ENCODE measurements at places on chromosomes 2 and 18. TPM values are rescaled to one million over a fixed set of nuclear protein-coding genes. Genes with fewer than 3 reads are reported as not detected.

Gene LRRC30
- total RNA-seq: not detected

Gene ABCG5
- not detected for total RNA-seq

Gene SP140
- total RNA-seq: 2.6 TPM

Gene UPP2
- not detected for total RNA-seq

Gene CREG2
- total RNA-seq: 0.12 TPM

Gene KIF1A
- total RNA-seq: 0.27 TPM

Gene CPLX4
- not detected for total RNA-seq

- DNase-seq: no peak
Observed at GRCh38 chr2:185274718-185275484, 463.7 kb upstream of the FSIP2 start.

DNA sequence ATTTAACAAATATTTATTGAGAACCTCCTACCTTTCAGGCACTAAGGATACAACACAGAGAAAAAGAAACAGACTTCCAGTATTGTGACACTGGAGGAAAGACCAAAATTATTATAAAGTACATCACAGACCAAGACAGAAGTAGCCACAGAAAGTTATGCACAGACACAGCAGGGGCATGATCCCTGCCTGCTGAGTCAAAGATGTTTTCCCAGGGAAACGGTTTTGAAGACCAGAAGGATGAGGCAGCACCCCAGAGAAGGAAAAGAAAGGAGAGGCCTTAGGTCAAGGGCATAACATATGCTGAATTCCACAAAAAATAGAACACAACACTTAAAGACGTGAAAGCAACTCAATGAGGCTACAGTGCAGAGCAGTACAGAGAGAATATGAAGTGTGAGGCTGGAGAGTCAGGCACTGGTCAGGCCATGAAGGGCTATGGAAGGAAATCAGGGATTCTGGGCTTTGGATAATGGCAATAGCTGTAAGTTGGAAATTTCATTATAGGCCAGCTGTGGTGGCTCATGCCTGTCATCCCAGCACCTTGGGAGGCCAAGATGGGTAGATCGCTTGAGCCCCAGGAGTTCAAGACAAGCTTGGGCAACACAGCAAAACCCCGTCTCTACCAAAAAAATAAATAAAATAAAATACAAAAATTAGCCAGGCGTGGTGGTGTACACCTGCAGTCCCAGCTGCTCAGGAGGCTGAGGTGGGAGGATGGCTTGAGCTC is 8.2 kb downstream of the ADAM17 start:
- no peak for DNase-seq

DNA sequence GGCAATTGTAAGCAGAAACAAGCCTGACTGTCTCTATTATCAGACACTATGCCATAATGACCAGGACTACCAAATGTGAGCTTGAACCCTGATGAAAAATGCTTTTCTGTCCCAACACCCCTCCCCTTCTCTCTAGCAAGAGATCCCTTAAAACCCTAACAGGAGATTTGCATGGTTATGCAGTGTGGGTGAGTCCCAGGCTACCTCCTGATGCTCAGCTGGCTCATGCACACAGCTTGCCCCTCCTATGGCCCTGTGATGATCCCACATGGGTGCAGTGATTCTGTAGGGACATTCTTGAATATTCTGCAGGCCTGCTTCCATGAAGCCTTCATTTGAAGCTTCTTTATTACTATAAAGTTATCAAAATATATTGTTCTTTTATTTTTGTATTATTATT is 357.4 kb downstream of the AKAIN1 start:
- DNase-seq: no peak

DNA sequence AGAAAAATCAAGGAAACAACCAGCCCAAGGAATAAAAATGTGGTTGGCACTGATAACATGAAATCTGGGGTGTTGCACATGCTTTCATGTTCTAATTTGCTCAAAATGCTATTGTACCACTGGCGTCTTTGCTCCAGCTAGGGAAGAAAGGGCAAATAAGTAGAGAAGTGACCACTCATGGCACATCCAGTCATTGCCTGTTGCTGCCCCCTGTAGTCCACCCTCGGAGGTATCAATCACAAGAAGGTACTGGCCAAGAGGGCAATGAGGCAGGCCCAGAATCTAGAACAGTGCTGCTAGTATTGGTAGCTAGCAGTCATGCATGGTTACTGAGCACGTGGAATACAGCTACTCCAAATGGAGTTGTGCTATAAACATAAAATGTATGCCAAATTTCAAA is 213.4 kb downstream of the CDCA7 start:
- peak; percentile 37 for DNase-seq

DNA sequence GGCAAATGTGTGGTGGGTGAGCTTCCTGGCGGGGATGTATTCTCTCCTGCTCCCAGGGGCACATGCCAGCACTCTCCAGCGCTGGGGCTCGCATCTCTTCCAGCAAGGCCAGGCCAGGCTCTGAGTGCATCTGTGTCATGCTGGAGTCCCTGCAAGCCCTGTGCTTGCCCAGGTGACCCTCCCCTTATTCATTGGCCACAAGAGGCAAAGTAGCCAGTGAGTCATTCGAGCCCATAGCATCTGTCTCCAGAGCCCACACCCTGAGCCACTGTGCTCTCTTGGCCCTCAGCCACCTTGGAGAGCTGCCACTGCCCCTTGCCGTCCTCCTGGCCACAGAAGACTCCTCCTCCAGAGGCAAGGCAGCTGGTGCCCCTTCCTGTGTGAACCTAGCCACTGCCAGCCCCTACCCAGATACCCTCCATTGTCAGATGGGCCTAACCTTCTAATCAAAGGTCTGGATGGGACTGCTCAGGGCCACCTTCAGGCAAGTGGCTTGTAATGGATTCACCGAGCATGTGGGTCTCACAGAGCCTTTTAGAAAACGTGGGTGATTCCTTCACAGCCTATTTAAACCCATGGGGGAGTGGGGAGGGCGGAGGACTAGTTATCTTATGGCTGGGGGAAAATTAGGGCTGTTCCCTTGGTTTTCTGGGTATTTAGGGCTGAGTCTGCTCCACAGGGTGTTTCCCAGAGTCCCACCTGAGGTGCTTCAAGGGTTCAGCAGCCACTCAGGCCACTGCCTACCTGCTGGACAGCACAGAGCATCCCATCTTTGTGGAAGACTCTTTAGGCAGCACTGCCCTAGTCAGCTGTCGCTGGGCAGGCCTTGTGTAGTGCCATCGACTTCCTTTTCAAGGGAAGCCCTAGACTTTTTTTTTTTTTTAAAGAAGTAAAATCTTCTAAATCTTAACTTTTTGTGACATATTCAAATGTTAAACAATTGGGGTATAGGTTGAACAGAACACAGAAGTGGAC is 137.4 kb downstream of the ACOXL start:
- DNase-seq: peak; percentile 27

GRCh38 chr2:200966770-200967169 is 3.3 kb upstream of the ORC2 start:
- DNase-seq: peak; percentile 46

DNA sequence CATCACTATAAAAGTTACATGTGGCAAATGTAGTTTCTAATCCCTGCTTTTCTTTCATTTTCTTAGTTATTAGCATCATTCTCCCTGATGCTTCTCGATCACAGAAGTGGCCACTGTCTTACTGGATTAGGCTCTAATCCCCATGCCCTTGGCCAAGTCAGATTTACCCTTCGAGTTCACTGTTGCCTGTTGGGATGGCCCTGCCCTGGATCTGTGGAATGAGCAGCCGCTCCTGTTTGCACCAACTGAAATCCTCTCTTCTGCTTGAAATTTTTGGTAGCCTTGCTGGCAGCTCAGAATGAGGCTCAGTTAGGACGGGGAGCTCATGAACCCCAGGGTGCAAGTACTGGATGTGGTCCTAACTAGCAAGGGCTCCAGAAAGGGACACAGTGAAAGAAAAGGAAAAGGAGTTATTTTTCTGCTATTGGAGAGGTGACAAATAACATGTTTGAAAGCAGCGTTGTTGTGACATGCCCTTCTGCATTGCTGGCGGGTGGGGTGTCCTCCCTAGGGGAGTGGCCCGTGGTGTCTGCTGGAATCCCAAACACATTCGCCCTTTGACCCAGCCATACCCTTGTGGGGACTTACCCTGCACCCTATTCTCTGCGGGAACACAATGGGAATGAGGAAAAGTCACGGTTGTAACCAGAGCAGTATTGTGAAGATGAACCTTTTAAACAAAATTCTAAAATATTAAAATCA is 34.5 kb downstream of the RBFA start:
- DNase-seq: no peak

DNA sequence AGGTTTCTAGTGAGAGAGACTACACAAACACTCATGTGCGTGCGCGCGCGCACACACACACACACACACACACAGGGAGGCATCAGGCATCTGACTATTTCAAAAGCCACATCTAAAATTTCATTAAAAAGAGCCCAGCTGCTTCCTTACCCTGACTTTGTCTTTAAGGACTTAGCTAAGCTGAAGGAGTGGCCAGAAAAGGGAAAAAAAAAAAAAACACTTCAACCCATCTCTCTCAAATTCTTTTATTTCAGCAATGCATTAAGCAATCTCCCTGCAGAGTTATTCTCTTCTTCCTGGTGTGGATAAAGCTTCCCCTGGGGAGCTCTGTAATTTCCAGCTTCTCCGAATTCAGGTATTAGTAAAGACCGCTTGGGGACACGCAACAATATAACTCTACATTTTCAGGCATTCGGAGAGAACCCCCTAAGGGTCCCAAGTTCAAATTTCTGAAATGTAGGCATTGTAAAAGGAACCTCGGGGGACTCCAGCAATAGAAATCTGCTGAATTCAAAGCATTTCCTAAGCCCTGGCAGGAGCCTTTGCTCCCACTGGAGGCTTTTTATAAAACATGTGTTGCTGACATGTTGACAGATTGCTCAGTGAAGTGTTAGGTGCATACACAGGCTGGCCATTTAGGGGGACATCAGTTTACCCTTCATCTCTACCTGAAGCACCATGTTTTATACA is 67.0 kb downstream of the ZNF521 start:
- no peak for DNase-seq

DNA sequence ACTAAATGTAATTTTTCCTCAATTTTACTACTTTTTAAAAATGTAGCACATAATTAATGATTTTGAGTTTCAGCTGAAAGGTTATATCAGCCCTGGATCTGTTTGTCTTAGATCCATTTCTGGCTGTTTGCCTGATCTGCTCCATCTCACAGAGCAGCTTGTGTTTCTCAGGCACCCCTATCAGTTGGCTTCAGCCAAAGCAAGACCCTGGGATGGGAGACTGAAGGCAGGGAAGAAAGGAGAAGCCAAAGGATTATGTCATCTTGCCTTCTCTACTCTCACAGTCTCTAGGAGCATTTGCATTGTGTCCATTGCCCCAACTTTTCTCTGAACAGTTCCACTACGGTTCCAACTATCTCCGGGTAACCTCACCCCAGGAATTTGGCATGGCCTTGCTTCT is 110.5 kb downstream of the CCDC148 start:
- DNase-seq: no peak

GRCh38 chr18:58241026-58241679 is 197.1 kb downstream of the NEDD4L start:
- DNase-seq: no peak
